ENCODE measurements at places on chromosomes 13 and 19.

DNA sequence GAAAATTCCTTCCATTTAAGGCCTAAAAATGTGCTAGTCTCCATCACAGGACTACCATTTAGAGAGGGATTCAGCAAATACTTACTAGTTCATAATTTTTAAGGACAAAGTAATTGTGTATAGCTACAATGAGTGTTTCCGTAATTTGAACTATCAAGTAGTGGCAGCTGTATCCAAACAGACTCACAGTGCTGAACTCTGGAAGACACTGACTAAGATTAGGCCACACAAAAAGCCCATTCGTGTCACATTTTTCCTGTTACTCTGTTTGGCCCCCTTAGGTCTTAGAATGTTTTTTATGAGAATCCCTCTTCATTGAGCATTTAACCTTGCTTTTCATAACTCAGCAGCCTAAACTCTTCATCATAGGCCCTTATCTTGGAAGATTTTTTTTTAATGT lies 731.2 kb upstream of the PCDH9 start:
- no peak for DNase-seq

DNA sequence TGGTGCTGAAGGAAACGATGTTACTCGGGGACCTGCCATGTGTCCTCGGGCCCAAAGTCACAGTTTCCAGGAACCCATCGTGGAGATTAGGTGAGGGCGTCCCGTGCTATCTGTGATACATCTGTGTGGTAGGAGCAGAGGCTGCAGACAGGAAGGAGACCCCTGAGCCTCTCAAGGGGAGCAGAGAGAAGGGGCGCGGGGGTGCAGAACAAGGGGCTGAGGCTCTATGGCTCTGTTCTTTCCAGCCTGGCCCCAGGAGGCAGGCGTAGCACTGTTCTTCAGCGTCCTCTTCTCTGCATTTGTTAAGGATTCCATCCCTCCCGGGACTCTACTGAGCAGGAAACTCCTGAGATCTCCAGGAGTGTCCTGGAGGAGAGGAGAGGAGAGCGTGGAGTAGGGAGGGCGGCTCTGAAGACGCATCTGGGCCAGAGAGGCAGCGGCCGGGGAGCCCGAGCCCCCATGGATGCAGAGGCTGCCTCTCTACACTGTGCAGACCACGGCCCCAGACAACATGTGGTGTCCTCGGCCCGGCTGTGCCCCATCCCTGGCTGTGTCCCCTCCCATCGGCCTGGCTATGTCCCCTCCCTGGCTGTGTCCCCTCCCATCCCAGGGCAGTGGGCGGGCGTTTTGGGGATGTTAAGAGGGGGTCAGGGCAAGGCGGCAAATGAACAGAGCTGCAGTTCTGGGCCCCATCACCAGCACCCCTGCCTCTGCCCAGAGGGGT lies 118.0 kb downstream of the ATP11A start:
- DNase-seq, result no peak

DNA sequence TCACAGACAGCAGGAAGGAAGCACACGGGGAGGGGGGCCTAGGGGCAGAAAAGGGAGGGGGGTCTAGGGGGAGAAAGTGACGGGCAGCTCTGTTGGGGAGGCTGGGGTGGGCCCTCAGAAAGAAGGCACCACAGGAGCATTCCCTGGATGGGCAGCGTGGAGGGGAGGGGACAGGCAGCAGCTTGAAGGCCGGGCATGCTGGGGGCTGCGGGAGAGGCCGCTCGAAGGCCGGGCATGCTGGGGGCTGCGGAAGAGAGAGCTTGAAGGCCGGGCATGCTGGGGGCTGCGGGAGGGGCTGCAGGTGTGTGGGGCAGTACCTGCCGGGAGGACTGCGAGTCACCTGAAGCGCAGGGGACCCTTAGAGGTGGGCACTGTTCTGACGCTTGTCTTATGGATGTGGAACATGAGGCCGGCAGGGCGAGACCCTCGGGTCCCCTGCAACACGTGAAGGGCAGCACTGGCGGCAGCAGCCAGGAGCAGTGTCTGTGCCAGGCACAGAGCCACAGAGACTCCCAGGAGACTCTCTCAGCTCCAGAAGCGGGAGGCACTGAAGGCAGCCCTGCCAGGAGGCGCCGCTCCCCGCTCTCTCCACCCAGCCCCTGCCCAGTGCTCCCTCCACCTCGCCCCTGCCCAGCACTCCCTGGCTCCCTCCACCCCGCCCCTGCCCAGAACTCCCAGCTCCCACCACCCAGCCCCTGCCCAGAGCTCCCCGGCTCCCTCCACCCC lies 13.3 kb downstream of the ZNF787 start:
- DNase-seq, result no peak

- no peak for DNase-seq
These were observed 52.5 kb upstream of the SHKBP1 start for GRCh38 chr19:40524133-40524549.

- no peak for DNase-seq
These were observed 8.9 kb downstream of the ZSCAN1 start for GRCh38 chr19:58042495-58043340.

DNA sequence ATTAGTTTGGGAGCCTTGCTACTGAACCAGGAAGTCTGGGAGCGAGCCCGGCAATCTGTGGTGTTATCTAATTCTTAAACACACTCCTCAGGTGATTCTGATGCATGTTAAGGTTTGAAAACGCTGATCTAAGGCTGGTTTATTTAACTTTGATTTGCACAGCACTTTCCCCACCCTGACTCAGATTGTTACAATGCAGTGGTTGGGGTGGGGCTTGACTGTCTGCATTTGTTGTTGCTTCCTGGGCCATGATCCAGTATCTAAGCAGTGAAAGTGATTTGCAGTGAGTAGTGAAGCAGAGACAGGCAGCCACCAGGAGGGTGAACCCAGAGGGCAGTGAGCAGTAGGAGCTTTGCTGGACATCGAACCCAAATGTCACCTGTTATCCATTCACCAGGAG lies 81.6 kb upstream of the ARGLU1 start:
- DNase-seq, result no peak

DNA sequence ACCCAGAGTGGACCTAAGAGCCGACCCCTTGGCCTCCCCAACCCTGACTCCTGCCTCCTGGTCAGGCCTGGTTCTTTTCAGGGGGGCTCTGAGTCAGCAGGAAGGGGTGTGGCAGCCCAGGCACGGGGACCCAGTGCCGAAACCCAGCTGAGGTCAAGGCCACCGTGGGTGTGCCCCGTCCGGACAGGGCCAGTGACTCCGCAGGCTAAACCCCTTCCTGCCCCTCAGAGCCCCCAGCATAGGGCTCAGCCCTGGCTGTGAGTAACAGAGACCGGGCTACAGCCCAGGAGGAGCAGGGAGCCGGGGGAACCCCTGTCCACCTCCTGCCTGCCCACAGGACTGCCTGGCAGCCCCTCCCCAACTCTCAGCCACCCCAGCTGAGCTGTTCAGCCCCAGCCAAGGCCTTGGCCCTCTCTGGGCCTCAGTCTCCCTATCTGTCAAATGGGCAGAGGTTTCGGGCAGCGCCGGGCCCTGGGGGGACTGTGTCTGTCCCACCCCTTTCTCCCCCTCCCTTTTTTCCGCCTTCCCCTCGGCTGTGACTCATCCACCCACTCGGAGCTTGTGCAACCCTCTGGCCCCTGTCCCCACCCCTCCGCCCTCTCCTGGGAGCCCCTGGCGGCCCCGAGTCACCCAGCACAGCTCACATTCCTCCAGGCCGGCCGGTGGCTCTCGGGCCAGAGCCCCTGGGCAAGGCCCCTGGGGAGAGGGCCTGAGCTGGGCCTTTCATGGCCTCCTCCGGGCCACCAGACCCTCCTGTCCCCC lies 8.6 kb downstream of the ZBTB7A start:
- peak; percentile 90 for DNase-seq

DNA sequence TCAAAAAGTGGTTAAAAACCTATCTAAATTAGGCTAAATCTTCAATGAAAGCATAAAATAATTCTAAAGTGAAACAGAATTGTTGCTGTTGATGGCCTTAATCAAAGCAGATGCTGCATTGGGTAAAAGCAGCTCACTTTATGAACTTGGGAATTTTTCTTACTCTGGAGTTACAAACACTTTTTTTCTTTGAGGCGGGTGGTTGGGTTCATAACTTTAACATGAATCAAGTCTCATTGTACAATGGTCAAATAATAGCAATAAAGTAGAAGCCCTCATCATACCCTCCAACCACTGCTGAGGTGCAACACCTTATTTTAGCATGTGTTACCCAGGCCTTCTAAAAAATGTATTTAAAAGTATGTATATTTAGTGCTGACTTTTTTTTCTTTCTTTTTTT lies 29.1 kb downstream of the NUP58 start:
- DNase-seq, result no peak

- DNase-seq, result no peak
These were observed 18.1 kb downstream of the TSKS start for GRCh38 chr19:49744946-49745381.

DNA sequence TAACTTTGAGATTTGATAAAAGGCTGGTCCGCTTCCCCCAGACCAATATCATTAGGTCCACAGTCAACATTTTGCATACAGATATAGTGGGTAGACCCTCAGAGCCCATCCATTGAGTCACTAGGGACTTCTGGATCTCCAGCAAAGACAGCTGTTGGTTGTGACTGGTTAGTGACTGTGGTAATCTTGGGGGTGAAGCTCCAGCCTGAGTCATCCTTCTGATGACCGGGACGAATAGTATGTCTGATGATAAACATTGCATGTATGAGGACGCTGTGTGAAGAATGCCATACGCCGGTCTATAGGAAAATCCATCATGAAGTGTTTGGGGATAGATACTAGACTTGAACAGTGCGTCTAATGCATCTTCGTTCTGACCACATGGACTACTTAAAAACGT lies 307.0 kb downstream of the UQCRFS1 start:
- DNase-seq, result no peak

- no peak for DNase-seq
These were observed 55.0 kb downstream of the GGACT start for GRCh38 chr13:100533588-100534041.

GRCh38 chr13:110887597-110888333 lies 27.1 kb downstream of the ANKRD10 start:
- DNase-seq, result no peak

GRCh38 chr13:99439048-99439447 lies 62.2 kb upstream of the TM9SF2 start:
- DNase-seq, result no peak
